ENCODE measurements at places on chromosomes 11 and 22.

GRCh38 chr11:8759634-8760033, 77.0 kb downstream of the RPL27A start:
- DNase-seq: no peak

GRCh38 chr11:120182790-120183491, 27.9 kb upstream of the OAF start:
- DNase-seq: peak; percentile 9

DNA sequence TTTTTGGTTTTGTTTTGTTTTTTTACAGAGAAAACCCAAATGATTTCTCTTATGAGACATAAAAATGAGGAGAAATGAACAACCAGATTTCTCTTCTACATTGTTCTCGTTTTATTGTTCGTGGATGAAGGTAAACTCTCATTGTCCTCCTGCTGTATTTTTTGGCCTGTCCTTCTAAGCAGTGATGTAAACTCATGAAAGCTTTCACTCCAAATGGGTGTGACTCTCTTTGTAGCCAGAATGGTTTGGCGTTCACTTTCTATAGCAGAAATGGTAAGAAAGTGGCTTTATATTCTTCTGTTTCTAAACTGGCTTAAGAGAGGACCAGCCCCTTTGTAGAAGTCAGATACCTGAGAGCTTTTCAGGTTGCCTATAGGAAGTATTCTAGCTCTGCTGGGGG, 15.5 kb upstream of the BMAL1 start:
- DNase-seq: no peak

DNA sequence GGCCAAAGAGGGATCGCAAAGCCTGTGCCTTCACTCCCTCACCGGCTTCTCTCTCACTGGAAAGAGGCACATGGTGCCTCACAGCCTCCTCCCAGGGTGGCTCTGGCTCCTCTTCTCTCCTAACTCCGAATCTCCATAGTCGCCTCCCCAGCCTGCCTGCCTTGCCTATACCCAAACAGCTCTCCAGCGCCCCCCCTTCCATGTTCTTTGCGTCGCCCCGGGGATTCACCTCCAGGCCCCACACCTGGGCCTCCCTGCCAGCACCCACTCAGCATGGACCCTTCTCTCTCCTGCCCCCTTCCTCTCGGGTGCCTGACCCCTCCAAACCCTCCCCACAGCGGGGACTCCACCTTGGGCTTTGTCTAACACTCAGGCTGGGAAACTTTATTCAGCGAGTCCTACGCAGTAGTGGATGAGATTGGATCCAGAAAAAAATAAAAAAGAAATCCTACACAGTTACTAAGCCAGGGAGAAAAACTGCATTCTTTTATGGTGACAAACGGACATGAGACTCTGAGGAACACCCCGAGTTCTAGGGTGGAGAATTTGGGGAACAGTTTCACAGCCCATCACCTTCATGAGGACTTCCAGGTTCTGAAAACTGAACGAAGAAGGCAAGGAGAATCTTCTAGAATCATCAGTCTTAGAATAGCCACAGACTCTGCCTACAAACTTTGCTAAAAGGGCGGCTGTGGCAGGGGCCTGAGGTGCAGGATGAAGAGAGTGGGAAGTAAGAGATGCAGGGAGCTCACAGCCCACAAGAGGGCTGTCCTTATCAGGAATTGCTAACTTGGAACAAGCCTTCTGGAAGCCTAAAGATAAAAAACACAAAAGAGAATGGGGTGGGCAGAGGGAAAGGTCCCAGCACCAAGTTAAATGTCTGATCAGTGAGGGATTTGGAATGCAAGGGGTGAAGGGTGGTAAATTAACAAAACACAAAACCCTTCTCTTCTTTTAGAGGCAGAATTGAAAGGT, 5.3 kb downstream of the PPM1F start:
- DNase-seq: no peak

GRCh38 chr11:134539285-134539684, 127.2 kb upstream of the B3GAT1 start:
- no peak for DNase-seq

DNA sequence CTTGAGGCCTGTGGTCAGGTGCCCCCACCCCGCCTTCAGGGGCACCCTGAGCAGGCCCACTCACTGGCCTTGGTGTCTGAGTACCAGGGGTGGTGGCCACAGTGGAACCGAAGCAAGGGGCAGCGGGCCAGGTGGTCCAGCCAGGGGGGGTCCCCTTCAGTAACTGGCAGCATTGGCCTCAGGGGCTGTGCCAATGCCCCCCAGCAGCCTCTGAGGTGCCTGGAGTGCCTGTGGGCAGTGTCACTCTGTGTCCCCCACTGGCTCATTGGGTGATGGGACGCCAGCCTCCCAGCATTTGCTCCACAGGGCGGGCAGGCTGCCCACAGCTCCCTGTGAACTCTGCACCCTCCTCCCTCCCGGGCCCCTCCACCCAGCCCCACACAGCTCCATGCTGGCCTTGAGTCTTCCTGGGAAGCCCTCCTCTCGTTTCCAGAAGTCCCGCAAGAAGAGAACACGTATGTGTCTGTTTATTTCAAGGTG, 29.5 kb upstream of the CARS1 start:
- DNase-seq: no peak

DNA sequence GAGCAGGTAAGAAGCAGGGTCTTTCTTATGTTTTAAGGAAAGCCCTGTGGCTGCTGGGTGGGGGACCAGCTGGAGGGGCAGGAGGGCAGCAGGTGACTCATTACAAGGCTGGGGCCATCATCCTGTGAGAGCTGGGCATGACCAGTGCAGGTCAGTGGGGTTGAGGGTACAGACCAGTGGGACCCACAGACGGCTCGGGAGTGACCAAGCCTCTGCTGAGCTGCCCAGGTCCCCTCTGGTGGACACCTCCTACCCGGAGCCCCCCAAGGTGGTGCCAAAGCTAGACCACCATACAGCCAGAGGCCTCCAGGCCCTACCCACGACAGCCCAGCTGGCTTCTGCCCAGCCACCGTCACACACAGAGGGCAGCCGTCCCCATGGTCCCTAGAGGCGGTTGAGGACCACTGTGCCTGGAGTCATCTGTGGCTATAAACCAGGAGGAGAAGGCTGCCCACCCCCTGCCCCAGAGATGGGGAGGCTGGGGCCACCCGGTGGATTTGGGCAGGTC, 670 bp downstream of the MYEOV start:
- DNase-seq: no peak

GRCh38 chr11:35316161-35316560, 103.2 kb downstream of the SLC1A2 start:
- no peak for DNase-seq

DNA sequence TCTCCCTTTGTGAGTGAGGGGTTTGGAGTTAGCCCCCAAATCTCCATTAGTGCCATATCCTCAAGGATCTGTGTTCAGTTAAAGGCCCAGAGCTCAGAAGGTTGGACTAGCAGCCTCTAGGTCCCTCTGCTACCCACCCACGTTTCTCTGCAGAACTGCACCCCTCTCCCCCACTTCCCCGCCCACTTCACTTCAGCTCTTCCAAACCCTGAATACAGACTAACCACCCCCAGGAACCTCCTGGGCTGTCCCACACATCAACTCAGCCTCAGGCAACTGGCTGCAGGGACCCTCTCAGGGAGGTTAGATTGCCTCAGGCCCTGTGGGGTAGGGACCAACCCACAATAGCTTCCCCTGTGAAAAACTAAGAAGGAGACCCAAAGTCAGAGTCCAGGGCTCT, 840 bp downstream of the VPREB3 start:
- no peak for DNase-seq

DNA sequence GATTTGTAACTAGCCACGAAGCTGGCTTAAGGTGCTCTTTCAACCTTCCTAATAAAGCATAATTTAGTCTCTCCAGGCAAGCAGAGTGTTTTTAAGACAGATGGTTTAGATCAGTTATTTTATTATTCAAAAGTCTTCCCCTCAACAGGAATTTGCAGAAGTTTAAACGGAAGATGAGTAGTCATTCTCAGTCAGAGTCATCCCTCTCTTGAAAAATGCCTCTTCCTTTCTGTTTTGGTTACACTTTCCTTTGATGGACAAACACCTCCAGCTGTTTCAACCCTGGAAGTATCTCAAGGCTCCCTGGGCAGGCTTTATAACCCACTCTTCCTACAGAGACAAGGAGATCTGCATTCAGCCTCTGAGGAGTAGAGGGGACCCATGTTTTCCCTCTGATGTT, 60.3 kb upstream of the POU2AF2 start:
- no peak for DNase-seq

GRCh38 chr11:28504555-28505110, 396.4 kb downstream of the METTL15 start:
- no peak for DNase-seq

- DNase-seq: no peak
These were observed 28.1 kb downstream of the ARAP1 start for GRCh38 chr11:72724021-72724551.

- no peak for DNase-seq
These were observed 347.8 kb downstream of the CNTN5 start for GRCh38 chr11:99368583-99368982.

DNA sequence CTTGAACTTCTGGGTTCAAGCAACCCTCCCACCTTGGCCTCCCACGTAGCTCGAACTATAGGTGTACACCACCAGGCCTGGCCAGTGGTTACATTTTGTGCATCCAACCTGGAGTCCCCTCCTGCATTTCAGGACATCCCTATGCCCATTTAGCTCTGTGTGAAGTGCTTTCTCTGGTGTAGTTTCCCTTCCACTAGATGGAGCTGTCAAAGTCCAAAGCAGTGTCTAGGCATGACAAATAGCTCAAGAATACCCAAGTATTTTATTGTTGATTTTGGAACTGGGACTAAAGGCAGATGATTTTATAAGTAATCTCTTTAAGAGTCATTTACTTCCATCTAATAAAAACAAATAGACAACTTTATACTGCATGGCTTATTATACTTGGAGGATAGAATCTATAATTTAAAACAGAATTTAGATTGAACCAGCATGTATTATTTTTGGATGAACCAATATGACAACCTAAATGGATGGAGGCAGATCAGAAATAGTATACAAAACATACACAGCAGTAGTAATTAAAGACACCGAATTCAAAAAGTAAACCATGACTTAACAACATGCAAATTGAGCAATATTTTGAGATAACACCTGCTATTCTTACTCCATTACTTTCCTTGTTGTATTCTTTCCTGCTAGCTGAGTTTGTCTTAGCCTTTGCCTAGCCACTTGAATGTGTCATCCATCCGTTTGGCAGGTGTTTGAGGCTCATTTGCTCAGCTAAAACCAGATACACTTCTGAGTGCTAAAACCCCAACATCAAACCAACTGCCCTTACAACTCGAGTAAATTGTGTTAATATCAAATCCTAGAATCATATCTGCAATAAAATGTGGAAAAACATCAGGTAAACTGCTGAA, 37.7 kb downstream of the EIF4ENIF1 start:
- no peak for DNase-seq

- no peak for DNase-seq
These were observed 206.4 kb upstream of the E2F8 start for GRCh38 chr11:19447150-19447566.

GRCh38 chr11:75594211-75594610, 32.2 kb downstream of the SERPINH1 start:
- DNase-seq: no peak

DNA sequence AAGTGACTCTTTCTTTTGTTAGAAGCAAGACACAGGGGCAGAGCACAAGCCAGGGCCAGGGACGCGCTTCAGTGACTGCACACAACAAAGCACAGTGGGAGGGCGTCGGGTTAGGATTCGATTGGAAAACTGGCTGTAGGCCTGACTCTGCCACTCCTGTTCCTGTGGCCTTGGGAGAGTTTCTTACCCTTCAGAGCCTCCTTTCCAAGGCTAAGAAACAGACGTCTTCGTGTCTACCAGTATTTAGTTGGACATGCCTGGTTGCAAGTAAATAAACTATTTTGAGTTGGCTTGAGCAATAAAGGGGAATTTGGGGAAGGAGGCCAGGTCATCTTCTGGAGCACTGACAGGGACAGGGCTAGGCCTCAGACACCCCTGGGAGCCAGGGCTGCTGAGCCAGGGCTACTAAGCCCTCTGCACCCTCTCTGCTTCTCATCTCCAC, 549.1 kb downstream of the INSC start:
- DNase-seq: no peak

- no peak for DNase-seq
These were observed 2.3 kb upstream of the TYMP start for GRCh38 chr22:50531962-50532674.

DNA sequence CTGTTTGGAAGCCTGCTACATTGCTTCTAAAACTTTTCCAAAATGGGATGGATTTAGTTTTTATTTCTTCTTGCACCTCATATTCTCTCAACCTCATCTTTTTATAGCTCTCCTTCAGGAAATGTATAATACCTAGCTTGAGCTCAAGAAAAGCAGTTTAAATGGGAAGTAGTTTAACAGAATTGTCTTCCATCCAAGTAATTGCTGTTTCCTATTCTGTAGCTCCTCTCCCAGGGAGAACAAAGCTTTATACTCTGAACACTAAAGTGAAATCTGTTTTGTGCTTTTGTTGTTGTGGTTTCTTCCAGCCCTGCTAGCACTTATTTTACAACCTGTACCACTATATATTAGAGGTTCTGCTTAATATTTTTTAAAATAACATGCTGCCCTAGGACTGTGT, 83.2 kb upstream of the HORMAD2 start:
- no peak for DNase-seq

DNA sequence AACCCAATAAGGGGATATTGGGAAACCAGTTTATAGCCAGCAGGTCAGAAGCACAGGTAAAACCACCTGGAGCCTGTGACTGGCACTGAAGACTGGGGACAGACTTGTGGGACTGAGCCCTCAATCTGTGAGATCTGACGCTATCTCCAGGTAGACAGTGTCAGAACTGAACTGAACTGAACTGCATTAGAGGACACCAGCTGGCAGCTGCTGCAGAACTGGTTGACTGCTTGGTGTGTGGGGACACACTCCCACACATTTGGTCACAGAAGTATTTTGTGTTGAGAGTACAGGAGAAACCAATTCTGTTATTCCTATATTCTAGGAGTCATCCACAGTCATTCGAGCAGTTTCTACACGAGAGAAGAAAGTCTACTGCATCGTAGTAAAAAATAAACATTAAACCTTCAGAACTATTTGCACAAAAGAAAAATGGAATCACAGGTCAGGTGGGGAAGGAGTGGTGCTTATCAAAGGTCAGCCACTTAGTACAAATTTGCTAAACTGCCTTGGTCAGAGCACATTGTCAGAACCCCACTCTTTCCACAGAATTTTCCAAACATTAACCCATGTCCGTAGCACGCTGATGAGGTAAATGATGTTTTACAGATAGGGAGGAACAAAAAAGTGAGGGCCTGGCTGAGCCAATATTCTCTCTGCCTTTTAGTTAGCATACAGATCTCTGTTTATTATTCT, 77.2 kb downstream of the SIK3 start:
- no peak for DNase-seq

DNA sequence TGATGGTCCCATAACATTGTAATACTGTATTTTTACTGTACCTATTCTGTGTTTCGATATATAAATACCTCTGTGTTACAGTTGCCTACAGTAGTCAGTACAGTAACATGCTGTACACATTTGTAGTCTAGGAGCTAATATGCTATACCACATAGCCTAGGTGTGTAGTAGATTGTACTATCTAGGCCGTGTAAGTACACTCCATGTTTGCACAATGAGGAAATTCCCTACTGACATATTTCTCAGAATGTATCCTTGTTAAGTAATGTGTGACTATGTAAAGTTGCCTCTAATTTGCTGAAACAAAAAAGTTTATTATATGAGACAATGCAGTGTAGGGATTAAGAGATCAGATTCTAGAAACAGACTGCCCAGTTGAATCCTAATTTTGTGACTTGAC, 21.3 kb downstream of the CAPRIN1 start:
- no peak for DNase-seq

- no peak for DNase-seq
These were observed 128.3 kb downstream of the OSBP2 start for GRCh38 chr22:30823015-30823370.
